Retina (tissue), 1 donor: ENCODE measurements at places on chromosomes 11 and 22.

- no peak for DNase-seq
Observed at GRCh38 chr11:12430954-12431595, 53.7 kb downstream of the PARVA start.

- DNase-seq, result no peak
Observed at GRCh38 chr11:17459236-17459896, 17.3 kb downstream of the ABCC8 start.

DNA sequence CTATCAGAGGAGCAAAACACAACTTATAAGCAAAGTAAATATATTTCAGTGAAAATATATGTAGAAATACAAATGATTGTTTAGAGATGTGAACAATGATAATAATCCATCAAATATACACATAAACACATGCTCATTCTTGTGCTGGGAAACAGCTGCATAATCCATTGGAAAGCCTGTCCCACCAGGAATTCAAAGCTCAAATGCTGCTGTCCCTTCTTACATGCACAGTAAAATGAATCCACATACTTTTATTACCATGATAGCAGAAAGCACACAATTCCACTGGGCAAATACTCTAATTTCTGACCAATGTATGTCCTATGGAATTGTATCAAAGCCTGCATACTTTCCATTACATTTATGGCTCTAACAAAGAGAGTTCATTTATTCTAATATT lies 44.5 kb downstream of the SOX6 start:
- DNase-seq, result no peak

DNA sequence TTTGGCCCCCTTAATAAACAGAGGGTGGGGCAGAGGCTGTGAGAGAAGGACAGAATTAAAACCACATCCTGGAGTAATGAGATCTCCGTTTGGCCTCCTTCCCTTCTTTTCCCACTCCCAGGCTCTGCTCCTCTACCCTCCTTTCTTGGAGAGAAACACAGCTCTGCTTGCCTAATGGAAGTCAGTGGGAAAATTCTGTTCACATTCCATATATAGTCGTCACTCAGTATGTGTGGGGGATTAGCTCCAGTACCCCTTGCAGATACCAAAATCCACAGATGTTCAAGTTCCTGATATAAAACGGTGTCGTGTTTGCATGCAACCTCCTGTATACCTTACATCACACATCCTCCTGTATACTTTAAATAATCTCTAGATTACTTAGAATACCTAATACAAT lies 37.6 kb upstream of the THY1 start:
- DNase-seq, result no peak

GRCh38 chr11:64879244-64879900 lies 951 bp upstream of the EHD1 start:
- DNase-seq, result peak; percentile 22

DNA sequence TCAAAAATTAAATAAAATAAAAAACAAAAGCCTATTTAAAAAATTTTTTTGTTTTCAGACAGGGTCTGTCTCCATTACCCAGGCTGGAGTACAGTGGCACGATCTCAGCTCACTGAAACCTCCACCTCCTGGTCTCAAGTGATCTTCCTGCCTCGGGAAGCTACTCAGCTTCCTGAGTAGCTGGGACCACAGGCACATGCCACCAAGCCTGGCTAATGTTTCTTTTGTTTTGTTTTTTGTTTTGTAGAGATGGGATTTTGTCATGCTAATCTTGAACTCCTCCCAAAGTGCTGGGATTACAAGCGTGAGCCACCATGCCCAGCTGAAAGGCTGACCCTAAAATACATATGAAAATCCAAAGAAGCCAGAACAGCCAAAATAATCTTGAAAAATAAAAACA lies 20.4 kb upstream of the L3MBTL2 start:
- no peak for DNase-seq
